Endothelial cell of umbilical vein (primary cell): ENCODE measurements at places on chromosomes 2 and 18. TPM values are rescaled to one million over a fixed set of nuclear protein-coding genes. Genes with fewer than 3 reads are reported as not detected.

DNA sequence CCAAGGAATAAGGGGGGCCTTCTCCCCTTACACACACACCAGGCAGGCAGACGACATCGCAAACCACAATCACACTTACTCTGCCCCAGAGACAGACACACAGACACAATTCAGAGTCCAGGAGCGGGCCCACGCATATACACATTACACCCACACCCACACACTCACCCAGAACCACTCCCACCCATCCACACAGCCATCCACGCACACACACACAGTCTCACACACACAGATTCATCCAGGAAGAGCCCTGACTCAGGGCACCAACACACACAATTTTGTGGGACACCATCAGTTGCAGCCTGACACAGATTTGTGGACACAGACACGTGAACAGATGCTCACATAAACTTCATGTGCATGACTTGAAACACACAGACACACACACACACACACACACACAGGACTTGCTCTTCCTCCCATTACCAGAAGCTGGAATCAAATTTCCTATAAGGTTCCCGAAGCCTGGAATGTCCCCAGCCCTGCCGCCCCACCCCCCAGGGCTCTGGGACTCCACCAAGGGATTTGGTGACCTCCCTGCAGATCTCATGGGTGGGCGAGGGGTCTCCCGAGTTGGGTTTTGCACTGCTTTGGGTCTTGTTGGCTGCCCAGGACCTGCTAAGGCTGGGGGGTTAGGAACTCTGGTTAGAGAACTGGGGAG, 23.5 kb downstream of the TNS1 start:
- H3K4me3 ChIP-seq, result peak overlapping the region; percentile 62
- no peaks in the 10 kb centered on the region for H3K36me3 ChIP-seq
- peak; percentile 25 for DNase-seq
- no peak overlapping the region for H3K27ac ChIP-seq
- peaks cover 21% of the 10 kb centered on the region for H3K4me1 ChIP-seq

DNA sequence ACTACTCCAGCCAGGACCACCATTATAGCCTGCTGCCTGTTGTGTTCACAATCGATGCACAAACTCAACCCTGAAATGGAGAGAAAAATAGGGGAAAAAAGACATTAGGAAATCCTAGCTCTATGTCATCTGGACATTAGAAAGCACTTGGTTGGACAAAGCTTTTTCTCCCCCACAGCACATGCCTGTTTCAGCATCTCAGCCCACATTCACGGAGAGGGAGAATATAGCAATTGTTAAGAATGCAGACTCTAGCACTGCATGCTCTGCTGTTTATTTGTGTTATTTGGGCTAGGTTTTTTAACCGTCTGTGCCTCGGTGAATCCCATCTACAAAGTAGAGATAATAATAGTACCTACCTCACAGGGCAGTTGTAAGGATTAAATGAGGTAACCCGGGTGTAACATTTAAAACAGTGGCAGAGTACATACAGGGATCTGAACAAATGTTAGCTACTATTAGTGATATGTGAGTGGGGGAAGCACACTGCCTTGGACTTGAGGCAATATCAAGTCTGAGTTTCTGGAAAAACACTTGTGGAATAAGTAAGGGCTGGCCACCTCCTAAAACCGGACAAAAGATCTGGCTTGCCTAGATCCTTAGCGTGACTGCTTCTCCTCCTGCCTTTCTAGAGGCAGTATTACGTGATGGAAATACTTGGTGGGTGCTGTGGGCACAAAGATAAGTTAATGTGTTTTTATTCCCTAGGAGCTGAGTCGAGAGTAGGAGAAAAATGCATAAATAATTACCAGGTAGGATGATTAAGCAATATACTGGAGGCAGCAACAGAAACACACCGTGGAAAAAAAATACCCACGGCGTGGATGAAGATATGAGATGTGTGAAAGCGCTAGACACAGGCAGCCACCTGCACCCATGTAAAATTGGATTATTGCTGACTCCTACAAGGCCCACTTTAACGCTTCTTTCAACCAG, 1.0 kb upstream of the PPP1CB start:
- peak; percentile 70 for DNase-seq
- no peaks in the 10 kb centered on the region for H3K36me3 ChIP-seq
- no peaks in the 10 kb centered on the region for H3K27me3 ChIP-seq
- peak overlapping the region; percentile 98 for H3K4me3 ChIP-seq
- peaks cover 12% of the 10 kb centered on the region for H3K4me1 ChIP-seq

DNA sequence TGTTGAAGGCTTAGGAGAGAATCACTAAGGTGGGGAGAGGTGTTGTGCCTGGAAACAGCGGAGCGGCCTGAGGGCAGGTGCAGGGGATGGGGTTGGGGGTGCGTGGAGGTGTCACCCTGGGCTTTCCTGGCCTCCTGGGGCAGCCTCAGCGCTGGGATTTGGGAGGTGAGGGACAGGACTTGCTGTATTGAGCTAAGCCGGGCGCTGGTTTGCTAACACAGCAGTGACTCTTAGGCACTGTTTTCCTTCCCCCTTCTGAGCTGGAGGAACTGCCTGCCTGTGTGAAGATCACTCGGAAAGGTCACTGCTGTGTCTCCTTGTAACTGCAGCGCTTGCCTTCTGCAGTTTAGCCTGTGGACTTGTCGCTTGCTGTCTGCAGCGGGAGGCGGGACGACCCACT, 21.2 kb downstream of the PRELID3A start:
- H3K27me3 ChIP-seq, result no peaks in the 10 kb centered on the region
- no peak for DNase-seq
- no peak overlapping the region for H3K27ac ChIP-seq
- no peak overlapping the region for H3K4me3 ChIP-seq

DNA sequence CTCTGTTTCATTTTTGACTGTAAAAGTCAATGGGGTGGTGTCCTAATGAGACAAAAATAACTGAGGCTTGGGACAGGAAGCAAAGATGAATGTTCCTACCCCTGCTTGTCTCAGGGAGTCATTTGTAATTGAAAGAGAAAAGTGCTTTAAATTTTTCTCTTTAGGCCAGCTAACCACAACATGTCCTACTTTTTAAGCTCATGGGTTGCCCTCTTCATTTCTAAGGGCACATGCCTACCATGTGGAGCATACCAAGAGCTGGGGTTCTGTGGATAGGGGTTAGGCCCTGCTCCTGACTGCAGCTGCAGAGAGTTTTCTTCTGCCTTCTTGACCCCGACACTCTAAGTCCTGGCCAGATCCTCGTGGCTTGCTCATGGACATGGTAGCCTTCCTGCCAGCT, 96.8 kb upstream of the ARL4C start:
- H3K4me3 ChIP-seq, result no peak overlapping the region
- no peaks in the 10 kb centered on the region for H3K4me1 ChIP-seq
- H3K27ac ChIP-seq, result no peak overlapping the region
- H3K27me3 ChIP-seq, result no peaks in the 10 kb centered on the region

GRCh38 chr2:170512266-170512665, 202.9 kb upstream of the SP5 start:
- no peak overlapping the region for H3K4me3 ChIP-seq
- no peak overlapping the region for H3K27ac ChIP-seq
- H3K27me3 ChIP-seq, result no peaks in the 10 kb centered on the region
- no peak for DNase-seq

Gene PSMA8
- not detected in 2 replicates for total RNA-seq
